ENCODE measurements at places on chromosomes 4 and X.
A peak's percentile ranks its signal among the peaks of the same experiment; 100 is the strongest.

DNA sequence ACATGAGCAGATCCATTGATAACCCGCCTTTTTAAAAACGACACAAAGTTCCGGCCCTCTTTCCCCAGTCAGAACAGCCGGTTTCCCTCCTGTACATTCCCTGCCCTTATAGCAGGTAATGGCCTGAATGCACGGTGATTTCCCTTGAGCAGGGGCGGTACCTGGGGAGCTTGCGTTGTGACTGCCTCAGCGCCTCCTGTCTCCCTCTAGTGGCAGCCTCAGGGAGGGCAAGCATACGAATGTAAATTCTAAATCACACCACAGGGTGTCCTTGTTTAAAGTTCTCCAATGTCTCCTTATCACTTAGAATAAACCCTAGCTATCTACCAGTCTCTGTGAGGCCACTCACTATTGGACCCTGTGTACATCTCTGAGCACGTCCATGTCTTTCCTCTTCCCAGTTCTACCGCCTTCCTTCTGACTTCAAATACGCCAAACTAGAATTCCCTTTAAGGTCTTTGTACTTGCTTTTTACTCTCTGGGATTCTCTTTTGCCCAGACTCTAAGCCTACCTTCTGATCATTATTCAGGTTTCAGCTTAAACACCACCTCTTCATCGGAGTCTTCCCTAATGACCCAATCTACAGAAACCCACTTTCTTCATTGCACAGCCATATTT lies 18.4 kb upstream of the LDB2 start:
- DNase-seq: peak; percentile 72

DNA sequence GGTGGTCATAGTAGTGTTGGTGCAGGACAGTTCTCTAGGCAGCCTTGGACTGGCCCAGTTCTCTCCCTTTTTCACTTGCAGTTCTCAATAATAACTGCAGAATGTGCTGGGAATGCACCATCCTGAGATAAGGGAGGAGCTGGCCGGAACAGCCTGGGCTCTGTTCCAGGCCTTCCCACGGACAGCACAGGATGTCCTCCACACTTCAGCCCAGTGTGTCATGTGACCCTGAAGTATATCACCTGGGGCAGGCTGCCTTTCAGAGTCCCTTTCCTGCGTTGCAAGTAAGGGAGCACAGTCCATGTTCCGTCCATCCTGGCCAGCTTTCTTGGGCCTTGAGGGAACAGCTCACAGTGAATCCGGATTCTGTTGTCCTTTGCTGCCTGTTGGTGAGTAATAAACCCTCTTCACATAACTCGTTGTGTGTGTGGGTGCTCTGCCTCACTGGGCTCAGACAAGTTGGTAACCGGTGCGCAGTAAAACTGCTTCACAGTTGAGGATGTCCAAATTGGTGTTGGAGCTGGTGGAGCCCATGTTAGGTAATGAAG lies 32.3 kb upstream of the BBS12 start:
- DNase-seq: no peak

DNA sequence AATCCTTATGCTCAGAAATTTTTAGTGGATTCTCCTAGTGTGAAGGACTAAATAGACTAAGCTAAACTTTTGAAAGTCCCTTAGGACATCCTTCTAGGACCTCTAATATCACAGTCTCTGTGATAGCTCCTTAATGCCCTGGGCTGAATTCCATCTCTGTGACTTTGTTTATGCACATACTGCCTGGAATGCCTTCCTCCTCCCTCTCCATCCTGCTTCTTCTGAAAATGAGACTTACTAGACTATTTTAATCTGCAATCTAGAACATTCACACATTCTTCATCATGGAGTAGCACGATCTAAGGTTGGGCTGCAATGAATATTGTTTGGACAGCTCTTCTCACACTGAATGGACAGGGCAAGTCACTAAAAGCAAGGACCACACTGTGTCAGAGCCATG lies 65.0 kb upstream of the MSX1 start:
- no peak for DNase-seq

- no peak for DNase-seq
Observed at GRCh38 chrX:136650811-136651210, 2.9 kb downstream of the CD40LG start.

- DNase-seq: peak; percentile 9
Observed at GRCh38 chr4:140156529-140157171, 2.7 kb upstream of the MAML3 start.

DNA sequence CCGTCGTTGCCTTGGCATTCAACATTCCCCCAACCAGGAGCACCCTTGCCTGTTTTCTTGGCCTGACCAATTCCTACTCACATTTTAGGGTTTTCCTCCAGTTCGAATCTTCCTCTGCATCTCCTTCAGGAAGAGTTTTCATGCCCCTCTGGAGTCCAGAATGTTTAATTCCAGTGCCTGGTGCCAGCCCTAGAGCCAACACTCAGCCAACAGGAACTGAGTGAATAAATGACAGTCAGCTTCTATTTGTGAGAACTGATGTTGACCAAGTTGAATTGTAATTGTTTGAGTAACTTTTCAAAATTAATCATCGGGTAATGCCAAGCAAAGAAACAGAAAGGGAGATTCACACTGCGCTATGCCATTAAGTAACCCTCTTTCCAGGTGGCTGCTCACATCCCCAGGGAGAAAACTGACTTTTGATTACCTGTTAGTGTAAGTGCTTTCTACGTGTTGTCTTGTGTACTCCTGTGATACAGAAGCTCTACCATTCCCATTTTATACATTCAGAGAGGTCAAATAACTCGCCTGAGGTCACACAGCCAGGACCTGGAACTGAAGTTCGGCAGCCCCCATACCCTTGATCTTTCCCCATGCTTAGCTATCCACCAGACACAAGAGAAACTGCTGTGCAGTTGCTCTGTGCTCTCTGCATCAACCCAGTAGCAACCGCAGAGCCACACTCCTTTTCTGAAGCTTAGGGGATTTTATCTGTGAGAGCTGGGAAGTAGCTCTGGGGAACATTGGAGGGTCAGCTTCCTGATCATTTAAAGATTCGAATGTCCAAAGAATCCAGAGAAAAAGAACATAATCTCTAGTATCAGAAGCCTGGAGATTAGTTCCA lies 19.0 kb upstream of the SLC2A9 start:
- no peak for DNase-seq

- peak; percentile 43 for DNase-seq
Observed at GRCh38 chrX:103343105-103343504, 13.1 kb downstream of the TCEAL7 start.

GRCh38 chrX:130726661-130727060 lies 176.3 kb downstream of the ENOX2 start:
- no peak for DNase-seq

DNA sequence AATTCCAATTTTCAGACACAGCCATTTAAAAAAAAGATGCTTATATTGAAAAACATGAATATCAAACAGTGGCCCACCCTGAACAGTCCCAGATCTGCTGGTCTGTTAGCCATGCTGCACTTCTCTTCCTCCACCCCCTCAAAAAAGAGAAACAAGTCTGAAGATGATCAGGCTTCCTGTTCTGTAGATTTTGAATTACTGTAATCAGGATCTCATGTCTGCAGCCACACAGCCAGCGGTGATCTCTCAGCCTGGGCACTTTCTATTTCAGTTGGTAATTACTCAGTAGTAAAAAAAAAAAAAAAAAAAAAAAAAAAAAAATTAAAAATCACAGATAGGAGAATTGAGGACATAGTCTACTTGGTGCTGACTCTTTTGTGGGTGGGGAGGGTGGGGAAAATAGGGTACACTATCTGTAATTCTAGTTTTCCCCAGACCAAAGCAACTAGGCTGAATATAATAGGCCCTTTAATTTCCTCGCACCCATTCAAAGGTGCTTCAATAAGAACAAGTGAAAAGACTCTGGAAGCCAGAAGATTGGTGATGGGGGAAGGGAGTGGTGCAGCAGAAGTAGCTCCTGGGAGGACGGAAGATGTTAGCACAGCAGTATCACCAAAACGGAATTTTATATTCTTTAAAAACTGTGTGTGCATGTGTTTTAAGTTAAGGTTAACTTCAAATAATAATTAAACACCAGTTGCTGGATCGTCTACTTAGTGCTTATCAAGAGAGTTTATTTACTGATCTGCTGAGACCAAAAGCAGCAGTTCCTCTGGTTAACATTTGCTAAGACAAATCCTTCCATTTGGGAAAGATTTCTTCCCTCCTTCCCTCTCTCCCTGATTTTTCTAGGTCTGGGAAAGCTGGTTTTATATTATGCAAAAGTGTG lies 47.0 kb downstream of the SPRY1 start:
- DNase-seq: no peak

GRCh38 chr4:105828074-105828473 lies 67.2 kb upstream of the NPNT start:
- no peak for DNase-seq

DNA sequence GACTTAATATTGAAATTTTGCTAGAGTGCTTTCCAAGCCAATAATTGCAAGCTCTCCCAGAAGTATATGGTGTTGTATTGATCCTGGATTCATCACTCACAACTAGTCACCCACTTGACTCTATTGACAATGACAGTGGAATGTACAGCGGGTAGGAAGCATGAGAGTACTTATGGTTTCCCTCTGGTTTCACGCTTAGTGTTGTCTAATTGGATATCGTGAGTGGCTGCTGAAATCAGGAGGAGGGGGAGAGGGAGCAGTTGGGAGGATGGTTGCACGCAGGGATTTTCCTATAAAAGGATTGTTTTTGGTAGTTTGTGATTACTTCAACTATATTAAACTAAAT lies 1819.5 kb upstream of the TENM3 start:
- DNase-seq: no peak

DNA sequence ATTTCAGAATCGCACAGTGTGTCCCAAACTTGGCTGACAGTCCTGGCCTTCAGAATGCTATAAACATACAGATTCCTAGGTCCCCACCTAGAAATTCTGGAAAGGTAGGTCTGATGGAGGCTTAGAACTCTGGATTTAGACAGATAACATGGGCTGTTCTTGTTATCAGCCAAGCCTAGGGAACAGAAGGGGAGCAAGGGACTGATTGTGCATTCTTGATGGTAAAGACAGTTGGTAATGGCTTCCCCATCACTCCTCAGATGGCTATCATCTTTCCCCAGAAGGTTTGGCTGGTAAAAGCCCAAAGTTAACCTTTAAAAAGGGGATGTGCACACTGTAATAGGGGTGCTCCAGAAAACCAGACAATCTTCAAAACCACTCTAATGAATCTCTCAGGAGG lies 35.7 kb downstream of the DIPK2B start:
- no peak for DNase-seq

DNA sequence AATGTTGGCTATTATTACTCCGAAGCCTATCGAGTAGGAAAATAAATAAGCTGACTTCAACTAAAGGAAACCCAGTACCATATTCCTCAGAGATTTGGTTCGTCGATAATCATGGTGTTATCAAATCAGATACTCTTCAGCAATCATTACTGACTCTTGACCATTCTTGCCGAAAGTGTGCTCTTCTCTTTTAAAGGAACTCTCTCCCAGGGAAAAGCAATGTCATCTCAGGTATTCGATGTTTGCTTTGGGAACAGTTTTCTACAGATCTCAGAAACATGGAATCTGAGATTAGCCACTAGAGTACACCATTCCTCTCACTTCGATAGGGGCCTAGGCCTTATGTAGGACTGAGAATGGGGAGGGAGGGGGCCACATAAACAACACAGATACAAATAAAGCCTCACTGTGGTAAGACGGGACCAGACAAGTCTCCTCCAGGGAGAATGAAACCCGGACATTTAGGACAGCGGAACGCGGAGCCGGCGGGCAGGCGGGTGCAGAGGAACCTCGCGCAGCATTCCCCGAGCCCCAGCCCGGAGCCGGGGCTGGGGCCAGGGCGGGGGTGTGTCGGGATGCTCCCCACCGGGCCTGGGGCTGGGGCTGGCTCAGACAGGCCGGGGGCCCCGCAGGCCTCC lies 581 bp downstream of the DNAJB14 start:
- DNase-seq: no peak

DNA sequence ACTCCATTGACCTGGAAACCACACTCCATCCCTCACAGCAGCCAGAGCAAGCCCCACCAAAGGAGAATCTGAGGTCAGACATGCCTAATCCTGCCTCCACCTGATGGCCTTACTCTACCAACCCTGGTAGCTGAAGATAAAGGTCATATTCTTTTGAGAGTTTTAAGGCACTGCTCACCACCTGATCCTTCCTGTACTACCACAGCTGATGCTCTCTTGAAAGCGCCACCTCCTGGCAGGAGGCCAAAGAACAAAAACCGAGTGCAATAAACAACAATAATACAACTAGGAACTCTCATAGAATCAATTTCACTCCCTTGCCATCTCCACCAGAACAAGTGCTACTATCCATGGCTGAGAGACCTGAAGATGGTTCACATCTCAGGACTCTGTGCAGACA lies 301.6 kb downstream of the NAF1 start:
- no peak for DNase-seq

- DNase-seq: no peak
Observed at GRCh38 chr4:85656759-85657505, 182.0 kb downstream of the ARHGAP24 start.

DNA sequence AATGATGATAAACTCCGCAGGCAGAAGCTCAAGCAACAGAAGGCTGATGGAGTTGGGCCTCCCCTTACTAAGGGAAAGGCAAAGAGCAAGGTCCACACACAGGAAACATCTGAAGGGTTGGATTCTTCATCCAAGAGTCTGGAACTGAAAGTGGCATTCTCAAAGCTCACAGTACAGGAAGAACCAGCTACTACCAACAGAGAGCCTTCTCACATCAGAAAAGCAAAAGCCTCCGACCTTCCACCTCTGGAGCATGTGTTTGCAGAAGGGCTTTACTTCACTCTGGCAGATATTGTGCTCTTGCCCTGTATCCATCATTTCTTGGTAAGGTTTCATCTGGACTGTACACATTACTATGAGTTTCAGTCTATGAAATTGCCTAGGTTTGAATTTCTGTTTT lies 10.6 kb downstream of the GSTCD start:
- DNase-seq: no peak

GRCh38 chr4:2075987-2076907 lies 17.1 kb downstream of the NAT8L start:
- DNase-seq: no peak

- DNase-seq: no peak
Observed at GRCh38 chr4:100823993-100824323, 306.1 kb upstream of the EMCN start.

GRCh38 chrX:63658920-63659319 lies 126.1 kb downstream of the ARHGEF9 start:
- no peak for DNase-seq

DNA sequence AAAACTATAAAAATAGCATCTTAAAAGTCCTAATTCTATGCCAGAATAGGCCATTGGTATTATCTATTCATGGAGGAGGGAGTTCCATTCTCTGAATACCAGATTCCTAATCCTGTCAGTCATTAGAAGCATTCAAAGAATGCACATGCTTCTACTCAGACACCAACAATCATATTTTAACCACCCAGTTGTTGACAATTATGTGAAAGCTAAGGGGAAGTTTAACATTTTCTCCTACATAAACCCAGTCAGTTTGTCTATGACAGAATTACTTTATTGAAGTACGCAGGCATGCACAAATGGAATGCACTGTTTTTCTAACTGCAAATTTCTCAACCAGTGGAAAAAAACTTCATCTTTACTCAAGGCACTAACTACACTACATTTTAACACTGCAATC lies 69.6 kb upstream of the MTNR1A start:
- no peak for DNase-seq

- no peak for DNase-seq
Observed at GRCh38 chr4:101114936-101115372, 232.4 kb downstream of the PPP3CA start.

All from CD4-positive, alpha-beta T cell treated with Interleukin-10 for 1 hour (primary cell).